Renal pelvis (tissue), 12 donors: ENCODE measurements at places on chromosomes 13 and 19. TPM values are rescaled to one million over a fixed set of nuclear protein-coding genes. Genes with fewer than 3 reads are reported as not detected.

DNA sequence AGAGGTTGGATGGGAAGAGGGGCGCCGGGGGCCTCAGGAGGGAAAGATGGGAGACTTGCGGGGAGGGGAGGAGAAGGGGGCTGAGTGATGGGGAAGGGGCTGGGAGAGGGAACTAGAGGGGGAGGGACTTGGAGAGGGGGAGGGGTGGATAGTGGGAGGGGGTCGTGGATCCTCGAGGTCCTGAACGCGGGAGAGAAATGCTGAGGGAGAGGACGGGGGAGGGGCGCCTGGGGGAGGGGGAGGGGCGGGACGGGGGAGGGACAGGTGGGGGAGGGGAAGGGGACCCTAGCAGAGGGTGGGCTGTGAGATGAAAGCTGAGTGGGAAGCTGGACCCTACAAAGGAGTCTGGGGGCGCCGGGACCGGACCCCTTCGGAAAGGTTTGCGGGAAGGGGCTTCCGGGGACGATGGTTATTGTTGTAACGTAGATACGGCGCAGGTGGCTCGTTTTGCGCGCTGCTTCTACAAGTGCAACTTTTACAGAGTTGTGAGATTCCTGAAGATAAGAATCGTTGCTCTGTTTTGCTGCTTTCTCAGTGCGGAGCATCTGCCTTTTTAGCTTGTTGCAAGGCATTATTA is 418 bp downstream of the ZNF444 start:
- DNase-seq, result no peak

- peak; percentile 8 for DNase-seq
Observed at GRCh38 chr13:25095851-25096453, at the start of gene PABPC3. Gene PABPC3, plus strand, starts transcription at chr13:25096136. Its CDS starts 63 bp downstream, at chr13:25096199.

- DNase-seq, result no peak
Observed at GRCh38 chr13:26488236-26489003, 69.1 kb upstream of the WASF3 start.

DNA sequence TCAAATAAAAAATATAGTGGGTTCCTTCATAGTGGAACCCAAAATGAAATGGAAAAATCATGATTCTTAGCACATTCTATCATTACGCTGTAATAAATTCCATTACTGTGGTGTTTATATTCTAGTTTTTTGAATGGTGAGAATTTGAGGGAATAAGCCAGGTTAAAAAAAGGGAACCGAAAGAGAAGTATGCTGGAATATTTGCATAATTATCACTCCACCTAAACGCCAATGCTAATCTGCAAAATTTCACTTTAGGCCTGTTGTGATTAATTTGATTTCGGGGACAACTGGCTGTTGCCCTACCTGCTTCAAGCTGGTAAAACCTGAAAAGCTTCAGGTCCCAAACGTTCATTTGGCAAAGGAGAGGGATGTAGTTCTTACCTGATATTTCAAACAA is 32.1 kb upstream of the SCEL start:
- no peak for DNase-seq

GRCh38 chr19:4534836-4535658 is at the start of gene PLIN5:
Gene PLIN5, minus strand, starts transcription at chr19:4535224. Its CDS starts 1,150 bp downstream, at chr19:4534074.
- DNase-seq, result peak; percentile 82

- no peak for DNase-seq
Observed at GRCh38 chr19:35417278-35417677, 30.8 kb upstream of the FFAR2 start.

DNA sequence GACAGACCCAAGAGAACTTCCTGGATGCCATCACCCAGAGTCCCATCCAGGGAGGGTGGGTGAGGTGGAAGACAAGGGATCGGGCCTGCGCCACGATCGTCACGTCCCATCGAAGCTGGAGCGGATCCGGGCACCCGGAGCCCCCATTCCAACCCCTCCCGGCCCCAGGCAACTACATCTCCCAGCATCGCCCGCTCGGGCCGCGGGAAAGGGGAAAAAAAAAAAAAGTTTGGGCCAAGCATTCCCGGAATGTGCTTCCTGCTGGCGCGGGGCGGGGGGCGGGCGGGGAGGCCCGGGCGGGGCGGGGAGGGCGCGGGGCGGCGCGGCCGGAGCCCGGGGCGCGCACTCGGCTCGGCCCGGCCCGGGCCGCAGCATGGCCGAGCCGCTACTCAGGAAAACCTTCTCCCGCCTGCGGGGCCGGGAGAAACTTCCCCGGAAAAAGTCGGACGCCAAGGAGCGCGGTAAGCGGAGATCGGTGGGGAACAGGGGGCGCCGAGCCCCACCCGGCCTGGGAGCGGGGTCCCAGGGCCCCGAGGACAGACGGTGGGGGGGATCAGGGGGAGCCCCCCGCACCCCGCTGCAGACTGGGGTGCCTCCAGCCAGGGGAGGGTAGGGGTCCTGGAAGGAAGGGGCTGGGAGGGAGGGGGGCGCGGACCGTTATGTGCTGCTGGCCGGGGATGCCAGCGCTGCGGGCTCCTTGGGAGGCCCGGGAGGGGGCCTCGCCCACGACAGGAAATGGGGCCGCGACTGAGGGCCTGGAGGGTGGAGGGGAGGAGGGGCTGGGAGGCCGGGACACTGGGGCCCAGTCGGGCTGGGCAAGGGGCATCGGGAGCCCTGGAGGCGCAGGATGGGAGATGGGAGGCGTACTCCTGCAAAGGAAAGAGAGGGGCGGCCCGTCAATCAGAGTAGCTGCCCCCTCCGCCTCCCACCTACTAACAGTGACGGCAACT is at the start of gene SYDE1:
SYDE1 (plus strand) TSS at position 341 of the 950 bp plus-strand sequence; CDS start at position 374, 33 bp downstream.
- peak; percentile 66 for DNase-seq

- no peak for DNase-seq
Observed at GRCh38 chr13:113768018-113768905, 9.2 kb downstream of the TMEM255B start.

DNA sequence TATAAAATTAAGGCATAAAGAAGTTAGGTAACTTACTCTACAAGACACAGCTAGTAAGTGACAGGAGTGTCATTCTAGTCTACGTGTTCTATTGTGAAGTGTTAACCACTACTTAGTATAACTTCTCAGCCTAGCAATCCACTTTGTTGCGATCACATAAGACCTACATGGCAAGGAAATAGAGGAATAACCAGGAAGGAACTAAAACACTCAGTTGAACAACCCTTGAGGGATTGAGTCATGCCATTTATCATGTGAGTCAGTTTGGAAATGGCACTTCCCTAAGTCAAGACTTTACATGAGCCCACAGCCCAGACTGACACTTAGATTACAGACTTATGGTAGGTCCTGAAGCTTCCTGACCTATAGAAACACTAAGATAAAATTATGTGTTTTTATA is 279.5 kb upstream of the PCDH20 start:
- no peak for DNase-seq

DNA sequence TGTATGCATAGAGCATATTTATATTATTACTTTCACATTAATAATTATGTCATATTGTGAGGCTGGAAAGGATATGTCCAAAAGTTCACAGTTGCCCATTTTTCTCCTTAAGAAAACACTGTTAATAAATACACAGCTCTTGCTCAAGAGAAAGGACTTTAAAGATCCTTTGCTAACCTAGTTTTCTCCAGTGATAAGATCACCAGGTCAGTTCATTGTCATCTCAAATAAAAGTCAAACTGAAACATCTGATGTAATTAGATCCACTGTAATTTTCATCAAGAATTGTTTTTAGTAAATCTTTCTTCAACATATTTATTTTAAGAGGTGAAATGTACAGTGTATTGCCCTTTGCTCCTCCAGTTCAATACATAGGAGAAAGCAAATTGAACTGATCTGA is 82.8 kb upstream of the KLHL1 start:
- DNase-seq, result no peak

DNA sequence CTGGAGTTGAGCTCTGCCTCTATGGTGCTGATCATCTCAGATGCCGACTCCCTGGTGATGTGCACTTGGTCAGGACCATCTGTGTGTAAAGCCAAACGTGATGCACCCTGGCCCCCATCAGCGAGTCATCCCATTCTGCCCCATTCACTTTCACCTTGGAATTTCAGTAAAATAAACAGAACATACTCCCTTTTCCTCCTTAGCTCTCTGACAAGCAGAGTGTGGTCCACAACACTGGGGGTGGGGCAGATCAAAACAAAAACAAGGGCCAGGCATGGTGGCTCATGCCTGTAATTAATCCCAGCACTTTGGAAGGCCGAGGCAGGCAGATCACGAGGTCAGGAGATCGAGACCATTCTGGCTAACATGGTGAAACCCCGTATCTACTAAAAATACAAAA is 12.3 kb downstream of the CEACAM20 start:
- no peak for DNase-seq

DNA sequence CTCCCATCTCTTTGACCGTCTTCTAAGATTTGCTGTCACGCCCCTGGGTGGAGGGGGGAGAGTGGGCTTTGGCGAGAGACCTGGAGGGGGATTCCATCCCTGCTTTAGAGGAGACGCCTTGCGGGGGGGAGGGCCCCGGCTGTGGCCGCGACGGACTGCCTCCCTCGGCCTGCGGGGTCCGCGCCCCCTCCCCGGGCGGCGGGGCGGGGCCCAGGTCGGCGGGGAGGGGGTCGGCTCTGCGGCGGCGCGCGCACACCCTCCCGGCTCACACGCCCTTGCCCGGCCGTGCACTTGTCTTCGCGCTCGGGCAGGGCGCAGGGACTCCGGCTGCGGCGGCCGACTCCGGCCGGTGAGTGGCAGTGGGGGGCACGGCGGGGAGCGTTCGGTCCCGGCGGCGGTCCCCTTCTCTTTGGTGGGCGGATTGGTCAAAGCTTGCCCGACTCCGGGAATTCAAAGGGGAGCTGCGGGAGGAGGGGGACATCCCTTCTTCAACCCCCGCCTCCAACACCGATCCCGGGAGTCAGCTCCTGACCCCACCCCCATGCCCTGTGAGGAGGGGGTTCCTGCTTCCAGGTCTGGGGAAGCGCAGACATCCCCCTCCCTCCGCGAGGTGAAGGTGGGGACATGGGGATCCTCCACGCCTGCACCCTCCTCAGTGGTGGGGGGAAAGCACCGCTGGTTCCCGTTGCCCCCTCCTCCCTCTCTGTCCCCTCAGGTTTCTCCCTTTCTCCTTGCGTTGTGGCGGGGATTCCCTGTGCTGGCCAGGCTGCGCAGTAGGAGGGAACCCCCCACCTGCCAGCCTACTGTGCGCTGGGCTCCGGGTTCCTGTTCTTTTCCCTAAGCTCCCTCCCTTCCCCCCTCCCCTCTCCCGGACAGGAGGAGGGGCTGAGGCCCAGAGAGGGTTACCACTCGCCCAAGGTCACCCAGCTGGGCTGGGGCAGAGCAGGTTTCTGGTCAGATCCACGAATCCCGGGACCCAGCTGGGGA is 14.6 kb upstream of the KCNN1 start:
- no peak for DNase-seq

DNA sequence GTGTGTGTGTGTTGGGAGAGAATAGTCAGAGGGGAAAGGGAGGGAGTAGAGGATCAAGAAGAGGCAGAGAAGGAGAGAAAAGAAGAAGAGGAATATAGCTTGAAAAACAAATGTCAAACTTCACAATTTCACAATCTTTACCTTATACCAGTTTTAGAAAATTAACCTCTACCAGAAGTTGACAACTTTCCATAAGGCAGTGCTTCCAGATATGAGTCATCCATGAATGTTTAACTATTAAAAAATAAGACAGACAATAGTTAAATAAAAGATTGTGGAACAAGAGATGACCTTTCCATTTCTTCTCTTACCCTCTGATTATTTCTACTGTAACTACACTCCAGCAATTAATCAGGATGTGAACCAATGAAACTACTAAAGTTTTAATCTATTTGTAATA is 229.4 kb downstream of the ITGBL1 start:
- DNase-seq, result no peak

- no peak for DNase-seq
Observed at GRCh38 chr19:1062387-1063029, 4.5 kb upstream of the ARHGAP45 start.

- DNase-seq, result no peak
Observed at GRCh38 chr19:12224676-12225075, 61.8 kb downstream of the ZNF136 start.

- DNase-seq, result no peak
Observed at GRCh38 chr19:1474011-1474764, 4.8 kb downstream of the C19orf25 start.

- peak; percentile 11 for DNase-seq
Observed at GRCh38 chr19:12453495-12453894, 12.7 kb upstream of the ZNF443 start.

DNA sequence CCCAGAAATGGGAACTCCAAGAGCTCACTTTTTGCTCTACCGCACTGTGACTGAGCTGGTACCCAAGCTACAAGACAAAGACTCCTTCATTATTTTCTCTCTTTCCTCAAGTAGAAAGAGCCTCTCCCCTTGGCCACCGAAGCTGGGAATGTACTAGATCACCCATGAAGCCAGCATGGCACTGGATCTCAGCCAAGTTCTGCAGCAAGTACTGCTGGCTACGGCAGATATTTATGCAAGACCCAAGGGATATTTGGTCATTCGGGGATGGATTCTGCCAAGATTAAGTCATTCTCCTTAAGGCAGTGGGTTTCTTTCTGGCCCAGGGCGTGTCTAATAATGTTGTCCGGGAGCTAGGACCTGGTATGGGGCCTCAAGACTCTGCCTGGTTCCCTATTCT is 633.5 kb downstream of the SLITRK1 start:
- DNase-seq, result no peak

DNA sequence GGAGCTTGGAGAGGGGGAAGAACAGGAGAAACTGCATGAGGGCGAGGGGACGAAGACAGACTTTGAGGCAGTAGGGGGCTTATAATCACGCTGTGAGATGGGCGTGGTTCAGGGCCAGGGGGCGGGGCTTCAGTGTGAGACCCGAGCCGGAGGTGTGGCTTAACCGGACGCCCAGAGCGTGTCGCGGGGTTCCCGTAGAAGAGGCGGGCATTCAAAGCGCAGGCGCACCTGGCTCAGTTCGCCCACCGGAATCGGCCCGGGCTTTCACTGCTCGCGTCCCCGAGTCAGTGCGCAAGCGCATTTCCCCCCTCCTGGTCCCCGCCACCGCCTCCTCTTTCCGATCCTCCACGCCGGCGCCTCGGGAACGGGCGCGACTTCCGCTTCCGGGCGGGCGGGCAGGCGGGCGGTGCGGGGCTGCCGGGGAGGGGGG is 225 bp upstream of the ZNF865 start:
- peak; percentile 97 for DNase-seq

GRCh38 chr13:20105161-20105689 is 55.6 kb downstream of the GJA3 start:
- DNase-seq, result no peak

The FREM2 gene
- 48.1 TPM for polyA plus RNA-seq

The CEACAM7 gene
- not detected for polyA plus RNA-seq

The TGFBR3L gene
- polyA plus RNA-seq, result 0.97 TPM

The ZNF497 gene
- 5.5 TPM for polyA plus RNA-seq

The F10 gene
- polyA plus RNA-seq, result 26.6 TPM

The SMAD9 gene
- polyA plus RNA-seq, result 32.6 TPM

The CNFN gene
- polyA plus RNA-seq, result 2.1 TPM

The PRTN3 gene
- polyA plus RNA-seq, result 2.0 TPM
